ENCODE measurements at places on chromosomes 12 and 14.

- DNase-seq: no peak
Measured at GRCh38 chr12:68406134-68406576, 74.0 kb upstream of the MDM1 start.

GRCh38 chr14:49849213-49849847 lies 3.3 kb downstream of the NEMF start:
- no peak for DNase-seq

DNA sequence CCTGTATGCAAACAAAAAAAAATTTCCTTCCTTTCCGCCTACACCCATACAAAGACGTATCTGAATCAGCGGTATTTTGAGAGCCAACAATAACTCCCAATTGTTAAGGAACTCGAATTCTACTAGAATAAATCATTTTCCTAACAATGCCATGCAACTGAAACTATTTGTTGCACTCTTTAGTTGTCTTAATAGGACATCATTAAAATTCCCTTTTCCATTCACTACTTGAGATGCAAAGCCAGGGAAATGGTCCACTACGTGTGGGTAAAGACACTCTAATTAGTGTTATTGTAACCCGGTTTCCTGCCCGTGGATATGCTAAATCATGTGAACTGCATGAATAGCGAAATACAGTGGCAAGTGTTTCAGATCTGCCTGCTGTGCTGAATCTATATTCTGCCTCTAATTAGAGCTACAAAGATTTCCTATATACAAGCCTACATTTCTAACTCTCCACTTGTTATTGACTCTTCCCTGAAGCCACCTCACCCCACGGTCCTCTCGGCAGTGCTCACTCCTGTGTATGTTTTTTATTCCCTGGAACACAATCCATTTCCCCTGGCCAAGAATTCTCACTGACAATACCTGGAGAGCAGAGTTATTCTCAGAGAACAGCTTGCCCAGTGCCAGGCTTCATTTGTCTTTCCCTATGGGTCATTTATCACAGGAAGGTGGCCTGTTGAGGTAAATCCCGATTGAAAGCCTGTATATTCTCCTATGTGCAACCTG lies 168.3 kb downstream of the PAWR start:
- no peak for DNase-seq

GRCh38 chr12:70389678-70390077 lies 23.6 kb downstream of the KCNMB4 start:
- no peak for DNase-seq

DNA sequence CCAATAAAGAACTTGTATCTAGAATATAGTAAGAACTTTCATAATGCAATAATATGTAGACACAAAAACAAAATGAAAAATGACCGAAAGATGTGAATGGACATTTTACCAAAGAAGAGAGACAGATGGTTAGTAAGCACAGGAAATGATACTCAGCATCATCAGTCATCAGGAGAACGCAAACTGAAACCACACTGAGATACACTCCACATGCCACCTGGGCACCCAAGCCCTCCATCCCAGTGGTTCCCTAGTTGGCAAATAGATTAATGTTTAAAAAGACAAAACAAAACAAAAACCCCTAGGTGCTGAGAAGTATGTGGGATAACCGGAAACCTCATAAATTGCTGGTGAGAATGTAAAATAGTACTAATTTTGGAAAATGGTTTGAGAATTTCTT lies 26.8 kb upstream of the VPS33A start:
- DNase-seq: no peak

DNA sequence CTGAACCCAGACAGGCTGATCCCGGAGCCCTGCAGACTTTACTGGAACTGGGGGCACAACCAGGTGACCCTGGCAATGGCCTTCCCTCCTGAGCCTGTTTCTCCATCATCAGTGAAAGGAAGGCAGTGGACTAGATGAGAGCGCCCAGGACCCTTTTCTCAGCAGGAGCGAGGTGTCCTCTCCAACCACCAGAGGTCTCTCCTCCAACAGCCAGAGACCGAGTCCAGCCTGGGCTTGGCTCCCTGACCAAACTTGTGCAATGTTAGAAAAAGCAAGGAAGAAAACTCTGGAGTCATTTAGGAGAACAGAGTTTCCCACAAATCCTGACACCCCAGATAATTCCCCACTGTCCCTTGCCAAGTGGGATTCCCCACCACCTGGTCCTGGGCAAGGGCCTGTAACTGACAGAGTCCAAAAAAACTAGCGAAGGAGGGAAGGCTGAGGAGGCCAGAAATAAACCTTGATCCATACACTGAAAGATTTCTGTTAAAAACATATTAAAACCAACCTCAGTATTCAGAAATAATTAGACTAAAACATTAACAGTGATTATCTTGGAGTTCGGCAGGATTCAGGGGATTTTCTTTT lies 9.0 kb downstream of the RPS6KL1 start:
- no peak for DNase-seq

DNA sequence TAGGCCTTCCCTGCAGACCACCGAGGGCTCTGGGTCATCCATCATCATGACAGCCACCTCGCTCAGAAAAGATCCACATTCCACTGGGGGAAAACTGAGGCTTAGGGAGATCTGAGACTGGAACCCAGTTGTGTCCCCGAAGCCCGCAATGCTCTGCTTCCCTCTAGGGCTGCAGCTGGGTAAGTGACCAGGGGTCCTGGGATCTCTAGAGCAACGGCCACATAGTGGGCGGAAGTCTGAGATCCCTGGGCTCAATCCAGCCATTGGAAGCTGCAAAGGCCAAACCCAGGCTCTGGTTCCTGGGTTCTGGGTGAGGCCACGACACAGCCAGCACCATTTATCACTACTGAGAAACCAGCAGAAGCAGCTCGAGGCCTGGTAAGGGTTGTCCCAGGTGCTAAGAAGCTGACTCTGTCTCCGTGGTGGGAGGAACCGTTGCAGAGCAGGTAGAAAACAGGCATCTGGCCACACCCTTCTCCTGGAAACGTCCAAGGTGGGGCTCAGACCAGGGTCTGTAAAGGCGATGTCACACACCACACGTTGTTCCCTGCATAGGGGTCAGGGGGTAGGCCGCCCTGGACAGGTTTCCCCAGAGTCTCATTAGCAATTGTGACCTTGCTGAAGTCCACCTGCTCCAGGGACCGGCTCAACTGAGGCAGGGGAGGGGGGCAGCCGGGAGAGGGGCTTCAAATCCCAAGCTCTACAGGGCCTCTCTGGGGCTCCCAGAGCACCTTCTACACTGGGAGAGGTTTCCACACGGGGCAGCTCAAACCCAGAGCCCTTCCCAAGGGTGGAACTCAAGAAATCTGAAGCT lies 38.6 kb downstream of the BCL11B start:
- DNase-seq: no peak

- no peak for DNase-seq
Measured at GRCh38 chr12:75863533-75863932, 168.0 kb downstream of the PHLDA1 start.

Measured in stimulated activated CD4-positive, alpha-beta T cell treated with anti-CD3 and anti-CD28 coated beads, Interleukin-12 subunit alpha, Interleukin-12 subunit beta, amount 100 ng/mL, for 4 hours (primary cell).